ENCODE measurements at places on chromosomes 4 and X. TPM values are rescaled to one million over a fixed set of nuclear protein-coding genes. Genes with fewer than 3 reads are reported as not detected.

NPNT gene
- total RNA-seq, result 43.8 TPM

WDR19 gene
- total RNA-seq, result 105 TPM

MAB21L2 gene
- not detected for total RNA-seq

INPP4B gene
- total RNA-seq, result 5.9 TPM

STATH gene
- total RNA-seq, result not detected

All from parietal lobe (tissue), 2 donors.